Brain microvascular endothelial cell (primary cell): ENCODE measurements at places on chromosomes 7 and 10.

GRCh38 chr10:28180654-28181053, 122.2 kb downstream of the MPP7 start:
- peak; percentile 22 for DNase-seq

DNA sequence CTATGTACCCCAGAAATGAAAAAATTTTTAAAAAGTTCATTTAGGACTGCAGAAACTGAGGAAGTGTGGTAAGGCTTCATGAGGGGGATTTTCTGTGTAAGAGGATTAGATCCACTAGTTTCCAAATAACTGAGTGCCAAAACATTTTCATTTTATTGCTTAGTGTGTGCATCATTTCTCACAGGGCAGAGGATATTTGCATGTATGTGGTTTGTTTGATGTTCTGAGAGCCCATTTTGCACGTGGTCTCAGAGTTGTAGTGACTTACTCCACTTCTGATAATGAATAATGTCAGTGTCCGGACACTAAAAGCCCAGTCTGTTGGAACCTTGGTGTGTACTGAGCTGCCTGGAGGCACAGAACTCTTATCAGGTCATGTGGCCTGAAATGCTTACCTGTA, 299.9 kb downstream of the AUTS2 start:
- DNase-seq, result no peak

DNA sequence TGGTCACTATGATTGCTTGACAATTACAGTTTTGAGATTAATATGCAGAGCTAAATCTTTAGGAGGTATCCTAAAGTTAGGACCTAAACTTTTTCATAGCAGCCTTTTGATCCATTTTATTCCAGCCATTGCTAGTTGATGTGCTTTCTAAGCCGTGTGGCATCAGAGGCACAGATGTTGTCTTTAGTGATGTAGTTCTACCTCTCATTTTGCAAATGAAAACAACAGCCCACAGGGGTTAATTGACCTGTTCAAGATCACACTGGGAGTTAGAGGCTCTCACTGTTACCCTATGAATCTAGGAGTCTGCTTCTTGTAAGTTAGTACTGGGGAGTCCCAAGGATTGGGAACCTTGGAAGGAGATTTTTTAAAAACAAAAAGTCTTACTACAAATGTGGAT, 10.6 kb downstream of the AUTS2 start:
- no peak for DNase-seq

GRCh38 chr10:95556994-95557767, 4.0 kb downstream of the SORBS1 start:
- no peak for DNase-seq

DNA sequence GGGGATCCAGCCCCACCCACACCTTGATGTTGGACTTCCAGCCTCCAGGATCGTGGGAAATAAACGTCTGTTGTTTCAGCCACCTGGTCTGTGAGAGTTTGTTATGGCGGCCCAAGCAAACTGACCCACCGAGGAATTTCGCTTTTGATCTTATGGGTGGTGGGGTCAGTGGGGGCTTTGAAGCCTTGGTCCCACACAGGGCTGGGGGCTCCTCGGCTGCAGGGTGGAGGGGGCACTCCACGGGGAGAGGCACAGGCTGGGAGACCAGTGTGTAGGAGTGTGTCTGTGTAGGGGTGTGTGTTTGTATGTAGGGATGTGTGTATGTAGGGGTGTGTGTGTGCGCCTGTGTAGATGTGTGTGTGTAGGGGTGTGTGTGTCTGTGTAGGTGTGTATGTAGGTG, 48.1 kb upstream of the PSMG3 start:
- DNase-seq, result no peak

GRCh38 chr10:80288849-80289248, 609 bp downstream of the MAT1A start:
- DNase-seq, result no peak

GRCh38 chr10:17981766-17982380, 30.2 kb downstream of the SLC39A12 start:
- peak; percentile 86 for DNase-seq
